Activated T-helper 1 cell treated with anti-CD3 and anti-CD28 coated beads, Interleukin-2, amount 50 U/mL, for 16 hours (primary cell): ENCODE measurements at places on chromosomes 2 and 18.

DNA sequence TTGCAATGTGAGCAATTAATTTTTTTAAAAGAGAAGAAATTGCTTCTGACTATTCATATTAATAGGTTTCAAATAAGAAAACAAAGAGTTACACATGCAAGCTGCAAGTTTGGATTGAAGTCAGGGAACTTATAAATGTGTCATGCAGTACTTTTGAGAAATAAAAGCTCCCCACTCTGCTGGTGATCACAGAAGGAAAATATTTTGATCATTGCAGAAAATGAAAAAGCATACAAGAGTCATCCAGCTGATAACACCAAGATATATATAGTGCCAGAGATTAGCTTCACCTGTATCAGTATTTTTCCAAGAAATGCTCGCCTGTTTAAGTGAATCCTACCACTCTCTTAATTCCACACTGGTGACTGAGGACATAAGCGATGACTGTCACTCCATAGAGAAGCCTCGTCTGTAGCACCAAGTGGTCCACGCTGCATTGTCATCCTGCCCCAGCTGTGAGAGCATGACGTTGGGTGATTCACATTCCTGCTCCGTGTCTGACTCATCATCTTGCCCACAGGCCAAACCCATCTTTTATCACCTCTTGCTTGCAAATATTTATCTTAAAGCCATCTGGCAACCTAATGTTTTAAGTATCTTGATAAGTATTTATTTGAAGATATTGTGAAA, 178.0 kb downstream of the ASXL3 start:
- no peak for DNase-seq

GRCh38 chr18:70420146-70420898, 131.5 kb downstream of the SOCS6 start:
- DNase-seq = no peak

- DNase-seq = no peak
Measured at GRCh38 chr2:176502619-176503018, 233.4 kb downstream of the MTX2 start.

DNA sequence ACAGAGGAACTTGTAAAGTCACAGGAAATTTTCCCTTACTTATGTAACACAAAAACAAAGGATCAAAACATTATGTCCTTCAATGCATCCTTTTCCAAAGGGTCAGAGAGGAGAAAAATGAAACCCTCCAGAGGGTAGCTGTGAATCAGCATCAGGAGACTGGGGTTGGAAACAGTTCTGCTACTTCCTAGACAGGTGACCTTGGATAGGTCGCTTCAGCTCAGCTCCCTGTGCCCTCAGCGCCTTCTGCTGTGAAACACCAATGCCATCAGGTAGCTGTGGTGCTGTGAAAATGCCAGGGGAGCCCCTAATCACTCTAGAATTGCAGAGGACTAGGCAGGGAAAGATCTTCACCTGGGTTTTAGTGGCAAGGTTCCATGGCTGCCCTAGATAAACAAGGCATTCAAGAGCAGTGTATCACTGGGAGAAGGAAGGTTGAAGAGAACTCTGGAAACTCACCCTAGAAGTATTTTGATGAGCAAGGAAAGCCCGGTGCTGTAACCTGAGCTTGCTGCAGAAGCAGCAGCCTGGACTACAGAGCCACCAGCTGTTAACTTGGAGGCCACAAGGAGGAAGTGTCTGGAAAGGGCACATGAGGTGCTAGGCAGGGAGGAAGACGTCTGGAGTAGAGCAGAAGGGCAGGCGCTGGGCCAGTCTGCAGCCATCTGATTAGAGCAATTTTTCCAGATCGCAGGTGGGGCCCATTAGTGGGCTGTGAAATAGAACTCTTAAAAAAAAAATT, 100.7 kb upstream of the MCFD2 start:
- DNase-seq = no peak

DNA sequence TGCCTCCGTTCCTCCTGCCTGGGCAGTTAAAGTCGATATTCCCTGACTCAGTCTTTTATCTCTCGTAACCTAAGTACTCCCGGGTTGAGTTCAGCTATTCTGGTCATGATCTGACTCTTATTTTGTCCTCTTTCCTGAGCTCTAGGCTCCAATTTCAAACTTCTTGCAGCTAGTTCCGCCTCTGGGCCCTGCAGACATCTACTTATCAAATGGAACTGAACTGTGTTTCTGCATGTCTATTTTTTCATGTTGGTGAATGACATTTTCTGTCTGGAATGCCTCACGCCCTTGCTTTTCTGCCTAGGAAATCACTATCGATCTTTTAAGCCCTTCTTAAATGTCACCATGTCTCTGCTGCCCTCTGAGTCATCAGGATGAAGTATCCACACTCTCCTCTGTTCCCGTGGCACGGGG, 101.5 kb downstream of the VAPA start:
- DNase-seq = no peak

DNA sequence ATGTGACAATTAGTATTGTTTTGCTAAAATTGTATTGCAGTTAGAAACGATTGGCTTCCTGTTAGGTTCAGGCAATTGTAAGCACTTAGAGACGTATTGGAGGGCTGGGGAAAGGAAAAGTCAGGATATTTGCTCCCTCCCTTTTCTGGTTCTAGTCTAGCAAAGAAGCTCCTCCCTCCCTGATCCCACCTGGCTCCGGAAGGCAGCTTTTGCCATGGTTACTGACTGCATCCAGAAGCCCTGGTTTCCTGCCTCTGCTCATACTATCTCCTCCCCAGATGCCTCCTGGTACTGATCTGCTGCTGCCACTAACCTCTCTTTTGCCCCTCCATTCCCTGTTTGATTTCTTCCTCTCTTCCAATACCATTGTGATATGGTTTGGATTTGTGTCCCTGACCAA, 275.9 kb downstream of the MREG start:
- DNase-seq = no peak

GRCh38 chr18:8979258-8979988, 123.1 kb upstream of the NDUFV2 start:
- DNase-seq = no peak

GRCh38 chr2:226794751-226795171, 4.9 kb downstream of the IRS1 start:
- DNase-seq = no peak

- no peak for DNase-seq
Measured at GRCh38 chr2:190973262-190973661, 40.7 kb downstream of the STAT1 start.

DNA sequence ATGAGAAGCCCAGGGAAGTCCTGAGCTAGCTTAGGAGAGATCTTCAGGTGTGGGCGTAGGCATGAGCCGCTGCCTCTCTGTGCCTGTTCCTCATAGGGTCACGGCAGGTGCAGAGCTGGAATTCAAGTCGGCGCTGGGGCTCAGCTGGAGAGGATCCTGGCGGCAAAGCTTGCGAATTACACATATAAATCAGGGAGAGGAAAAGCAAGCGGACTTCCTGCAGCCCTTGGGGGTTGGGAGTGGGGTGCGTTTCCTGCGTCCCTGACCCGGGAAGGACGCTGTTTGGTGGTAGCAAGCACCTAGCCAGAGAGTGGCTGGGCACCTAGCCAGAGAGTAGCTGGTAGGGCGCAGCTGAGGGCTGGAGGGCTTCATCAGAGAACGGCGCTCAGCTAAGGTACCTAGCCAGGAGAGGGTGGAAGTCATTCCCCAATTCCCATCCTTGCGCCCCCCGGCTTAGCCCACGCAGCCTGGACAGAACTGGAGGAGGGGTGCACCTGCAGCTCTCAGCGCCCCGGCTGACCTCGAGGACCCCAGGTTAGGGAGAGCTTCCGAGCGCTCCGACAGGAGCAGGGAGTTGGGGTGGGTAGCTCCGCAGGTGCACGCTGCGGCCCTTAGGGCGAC, 459 bp upstream of the EFR3B start:
- DNase-seq = no peak

- no peak for DNase-seq
Measured at GRCh38 chr18:3367491-3368091, 82.4 kb upstream of the TGIF1 start.

GRCh38 chr2:100747996-100748615, 71.8 kb upstream of the NPAS2 start:
- no peak for DNase-seq

- no peak for DNase-seq
Measured at GRCh38 chr2:86441392-86441881, 266 bp downstream of the KDM3A start.

- DNase-seq = no peak
Measured at GRCh38 chr2:207768866-207769596, 675 bp downstream of the FZD5 start.

GRCh38 chr18:63903851-63904570, 3.7 kb upstream of the SERPINB10 start:
- DNase-seq = no peak

- DNase-seq = no peak
Measured at GRCh38 chr2:62415019-62415431, 91.0 kb downstream of the TMEM17 start.
